AG20443 (cell line): ENCODE measurements at places on chromosomes 13 and 19.
A peak's percentile ranks its signal among the peaks of the same experiment; 100 is the strongest.

- peak; percentile 58 for DNase-seq
Observed at GRCh38 chr19:48290401-48290770, 20.5 kb downstream of the ZNF114 start.

DNA sequence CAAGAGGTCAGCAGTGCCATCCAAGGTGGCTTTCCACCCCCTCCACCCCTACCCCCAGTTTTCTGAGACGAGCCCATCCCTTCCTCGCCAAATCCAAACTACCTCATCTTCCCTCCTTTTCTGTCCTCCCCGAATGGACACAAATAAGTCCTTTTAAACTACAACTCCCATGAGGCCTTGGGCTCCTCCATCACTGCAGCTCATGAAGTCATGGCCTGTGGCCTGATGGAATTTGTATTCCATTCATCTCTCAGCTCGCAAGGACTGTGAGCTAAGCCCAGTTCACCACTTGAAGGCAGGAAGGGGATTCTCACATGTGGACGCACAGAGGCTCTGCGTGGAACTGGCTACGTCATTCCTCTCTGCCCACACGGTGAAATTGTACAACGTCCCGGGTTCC lies 12.5 kb downstream of the PTPRH start:
- no peak for DNase-seq

GRCh38 chr13:85091631-85092234 lies 707.5 kb downstream of the SLITRK6 start:
- DNase-seq = peak; percentile 1

DNA sequence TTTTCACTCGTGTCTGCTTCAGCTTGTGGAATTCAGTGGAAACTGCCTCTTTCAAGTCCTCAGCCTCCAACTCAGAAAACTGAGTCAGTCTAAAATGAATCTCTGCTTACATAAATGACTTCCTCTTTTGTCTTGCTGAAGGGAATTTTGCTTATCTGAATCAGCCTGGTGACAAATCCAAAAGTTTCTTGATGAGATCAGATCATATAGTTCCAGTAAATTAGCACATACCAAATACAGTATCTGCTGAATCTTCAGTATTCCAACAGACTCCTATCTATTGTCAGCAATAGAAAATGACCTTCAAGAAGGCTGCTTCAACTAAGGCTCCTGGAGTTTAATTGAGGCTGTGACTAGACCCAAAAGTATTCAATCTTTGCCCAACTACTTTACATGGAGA lies 290.0 kb downstream of the MZT1 start:
- DNase-seq = peak; percentile 10

GRCh38 chr13:37173214-37173613 lies 67.8 kb upstream of the CSNK1A1L start:
- peak; percentile 56 for DNase-seq
